ENCODE measurements at places on chromosomes 11 and 22.

DNA sequence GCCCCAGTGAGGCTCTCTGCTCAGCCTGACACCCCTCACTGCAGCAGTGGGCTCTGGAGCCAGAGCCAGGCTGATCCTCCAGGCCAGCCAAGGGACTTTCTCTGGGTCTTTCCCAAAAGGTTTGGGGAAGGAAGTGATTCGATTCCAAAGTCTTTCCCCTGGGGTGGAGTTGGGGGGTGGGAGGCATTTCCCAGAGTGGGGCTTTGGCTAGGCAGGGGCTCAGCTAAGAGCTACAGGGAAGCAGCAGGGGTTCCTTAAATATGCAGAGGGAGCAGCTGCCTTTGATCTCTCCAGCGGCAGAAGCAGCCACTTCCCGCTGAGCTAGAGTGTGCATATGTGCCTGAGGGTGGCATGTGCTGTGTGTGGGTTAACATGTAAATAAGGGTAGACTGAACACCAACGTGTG lies 192.9 kb downstream of the INSC start:
- DNase-seq = no peak

- DNase-seq = no peak
Observed at GRCh38 chr11:45833761-45834160, 13.5 kb upstream of the CRY2 start.

DNA sequence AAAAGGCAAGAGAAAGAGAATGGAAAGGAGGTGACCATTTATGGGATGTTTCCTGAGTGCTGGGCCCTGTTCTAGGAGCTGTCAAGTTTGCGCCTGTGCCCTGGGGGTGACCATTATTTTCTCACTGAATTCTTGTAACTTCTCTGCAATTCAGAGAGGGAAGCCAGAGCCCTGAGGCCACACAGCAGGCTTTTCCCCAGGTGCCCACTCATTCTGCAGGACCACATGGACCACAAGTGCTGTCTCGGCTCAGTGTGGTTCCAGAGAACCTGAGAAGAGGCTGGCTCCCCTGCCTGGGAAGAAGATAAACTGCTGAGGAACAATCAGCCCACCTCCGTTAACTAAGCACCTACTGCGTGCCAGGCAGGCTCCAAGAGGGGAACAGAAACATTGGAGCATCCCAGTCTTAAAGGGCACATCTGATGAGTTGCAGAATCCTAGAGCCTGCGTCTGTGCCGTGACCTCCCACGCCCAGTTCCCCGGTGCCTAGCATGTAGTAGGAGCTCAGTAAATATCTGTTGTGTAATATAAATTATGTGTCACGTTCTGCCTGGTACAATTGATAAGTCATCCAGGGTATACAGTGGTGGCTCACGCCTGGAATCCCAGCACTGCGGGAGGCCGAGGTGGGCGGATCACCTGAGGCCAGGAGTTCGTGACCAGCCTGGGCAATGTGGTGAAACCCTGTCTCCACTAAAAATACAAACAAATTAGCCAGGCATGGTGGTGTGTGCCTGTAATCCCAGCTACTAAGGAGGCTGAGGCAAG lies 31.6 kb upstream of the CRYBB3 start:
- no peak for DNase-seq

- DNase-seq = no peak
Observed at GRCh38 chr11:45267652-45268299, 18.4 kb downstream of the SYT13 start.

DNA sequence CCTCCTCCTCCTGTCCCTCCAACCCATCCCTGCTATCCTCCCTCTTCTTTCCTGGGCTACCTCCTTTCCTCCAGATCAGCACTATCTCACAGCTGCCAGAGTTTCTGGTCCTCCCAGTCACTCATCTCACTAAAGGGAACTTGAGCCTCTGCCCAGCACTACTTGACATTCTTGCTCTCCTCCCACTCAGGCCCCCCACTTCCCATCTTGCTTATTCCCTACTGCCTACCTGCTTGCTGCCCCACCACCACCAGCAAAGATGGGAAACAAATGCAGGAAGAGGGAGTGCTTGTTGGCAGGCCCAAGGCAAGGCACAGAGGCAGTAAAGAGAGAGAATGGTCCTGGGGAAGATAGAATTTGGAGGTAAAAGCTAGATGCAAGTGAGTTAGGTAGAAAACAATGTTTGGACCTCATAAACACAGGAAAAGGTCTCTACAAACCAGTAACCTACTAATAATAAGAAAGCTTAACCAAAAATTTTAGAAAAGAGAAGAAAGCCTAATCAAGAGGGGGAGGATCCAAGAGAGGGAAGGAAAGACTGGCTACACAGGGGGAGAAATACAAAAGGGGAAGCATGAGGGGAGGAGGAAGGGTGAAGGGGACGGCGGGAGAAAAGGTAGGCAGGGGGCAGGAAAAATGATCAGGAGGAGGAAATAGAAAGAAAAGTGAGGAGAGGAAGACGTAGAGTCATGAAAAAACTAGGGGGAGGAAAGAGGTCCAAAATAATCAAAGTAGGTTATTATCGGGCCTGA lies 63.6 kb downstream of the PAK1 start:
- DNase-seq = no peak

GRCh38 chr11:16773981-16774935 lies 35.8 kb downstream of the C11orf58 start:
- no peak for DNase-seq

DNA sequence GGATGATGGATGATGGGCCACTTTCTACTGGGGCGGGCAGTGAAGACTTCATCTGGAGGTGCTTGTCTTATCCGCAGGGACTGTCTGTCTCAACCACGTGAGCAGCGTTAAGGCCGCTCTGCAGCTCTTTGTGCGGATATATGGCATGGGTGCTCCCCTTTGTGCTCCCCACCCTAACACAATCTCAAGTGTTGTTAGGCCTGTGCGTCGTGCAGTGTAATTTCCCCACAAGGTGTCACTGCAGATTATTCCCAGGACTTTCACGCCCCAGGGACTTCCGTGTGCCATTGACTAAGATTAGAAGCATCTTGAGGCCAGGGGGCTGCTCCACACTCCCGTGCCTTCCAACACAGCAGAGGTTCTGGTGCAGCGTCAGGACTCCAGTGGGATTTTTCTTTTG lies 65.3 kb downstream of the TBC1D22A start:
- DNase-seq = no peak

GRCh38 chr22:23130697-23131096 lies 11.1 kb downstream of the RSPH14 start:
- no peak for DNase-seq

GRCh38 chr11:67261640-67261945 lies 4.7 kb upstream of the GRK2 start:
- no peak for DNase-seq

DNA sequence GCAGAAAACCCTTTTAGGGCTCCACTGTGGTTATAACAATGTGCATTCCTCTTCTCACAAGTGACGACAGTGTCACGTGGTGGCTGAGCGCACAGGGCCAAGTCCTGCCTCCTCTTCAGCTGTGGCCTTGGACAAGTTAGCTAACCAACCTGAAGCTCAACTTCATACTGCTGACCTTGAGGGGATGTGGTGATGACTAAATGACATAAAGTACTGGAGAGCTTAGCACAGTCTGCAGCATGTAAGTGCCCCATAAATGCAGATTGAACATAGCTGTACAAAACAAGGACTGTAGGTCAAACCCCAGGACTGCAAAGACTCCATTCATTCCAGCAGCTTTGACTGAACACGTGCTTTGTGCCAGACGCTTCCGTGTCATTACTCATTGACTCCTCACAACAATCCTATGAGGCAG lies 20.1 kb upstream of the MRGPRX2 start:
- DNase-seq = no peak

GRCh38 chr22:41403532-41404318 lies 22.0 kb downstream of the TEF start:
- peak; percentile 64 for DNase-seq

- no peak for DNase-seq
Observed at GRCh38 chr22:31948002-31948401, 3.7 kb downstream of the YWHAH start.

DNA sequence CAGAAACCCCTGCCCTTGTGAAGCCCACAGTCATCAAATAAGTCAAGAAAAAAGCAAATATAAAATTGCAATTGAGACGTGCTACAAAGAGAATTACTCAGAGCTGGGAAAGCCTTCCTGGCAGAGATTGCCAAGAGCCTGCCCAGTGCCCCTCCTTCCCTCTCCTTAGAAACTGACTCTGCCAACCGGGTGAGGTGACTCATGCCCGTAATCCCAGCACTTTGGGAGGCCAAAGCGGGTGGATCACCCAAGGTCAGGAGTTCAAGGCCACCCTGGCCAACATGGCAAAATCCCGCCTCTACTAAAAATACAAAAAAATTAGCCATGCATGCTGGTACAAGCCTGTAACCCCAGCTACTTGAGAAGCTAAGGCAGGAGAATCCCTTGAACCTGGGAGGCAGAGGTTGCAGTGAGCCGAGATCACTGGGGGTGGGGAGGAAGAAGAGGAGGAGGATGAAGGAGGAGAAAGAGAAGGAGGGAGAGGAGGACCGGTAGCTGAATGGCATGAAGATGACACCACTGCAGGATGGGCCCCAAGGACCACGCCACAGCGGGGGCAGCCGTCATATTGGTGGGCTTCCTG lies 76.1 kb upstream of the RTL6 start:
- DNase-seq = peak; percentile 68

DNA sequence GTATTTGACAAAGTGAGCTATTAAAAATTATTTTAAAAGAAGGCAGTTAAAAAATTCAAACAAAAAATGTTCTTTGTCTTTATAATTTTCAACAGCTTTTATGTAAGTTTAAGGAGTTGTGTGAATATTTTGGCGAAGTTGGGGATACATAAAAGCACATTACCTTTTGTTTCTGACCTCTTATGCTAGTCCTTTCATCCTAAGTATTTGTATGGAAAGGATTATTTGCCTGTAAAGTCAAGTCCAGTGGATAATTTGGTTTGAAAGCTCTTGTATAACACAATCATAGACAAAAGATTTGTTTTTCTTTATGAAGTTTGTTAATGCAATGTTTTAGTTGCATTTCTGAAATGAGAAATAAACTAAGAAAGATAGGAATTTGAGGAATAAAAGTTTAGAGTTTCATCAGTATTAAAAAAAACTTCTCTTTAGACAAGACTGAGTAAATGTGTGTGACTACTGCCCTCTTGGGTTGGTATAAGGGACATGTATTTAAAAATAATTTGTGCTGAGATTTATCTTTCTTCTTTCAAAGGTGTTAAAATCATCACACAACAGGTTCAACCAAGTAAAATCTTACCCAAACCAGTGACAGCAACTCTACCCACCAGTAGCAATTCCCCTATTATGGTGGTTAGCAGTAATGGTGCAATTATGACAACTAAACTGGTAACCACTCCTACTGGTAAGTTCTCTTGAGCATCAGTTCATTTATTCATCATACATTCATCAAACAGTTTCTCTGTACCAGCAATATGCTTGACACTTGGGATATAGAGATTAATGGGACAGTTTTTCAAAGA lies 68.2 kb downstream of the EMSY start:
- DNase-seq = no peak

- DNase-seq = no peak
Observed at GRCh38 chr11:122706291-122707088, 51.0 kb downstream of the UBASH3B start.

- DNase-seq = no peak
Observed at GRCh38 chr11:12187399-12187798, 77.0 kb downstream of the MICAL2 start.

- no peak for DNase-seq
Observed at GRCh38 chr11:117908959-117909610, 20.1 kb downstream of the TMPRSS13 start.

- DNase-seq = no peak
Observed at GRCh38 chr11:75570559-75571139, 8.6 kb downstream of the SERPINH1 start.

- DNase-seq = no peak
Observed at GRCh38 chr11:67406969-67407687, 3.2 kb downstream of the TBC1D10C start.

GRCh38 chr11:2570841-2571597 lies 126.2 kb downstream of the KCNQ1 start:
- DNase-seq = no peak

DNA sequence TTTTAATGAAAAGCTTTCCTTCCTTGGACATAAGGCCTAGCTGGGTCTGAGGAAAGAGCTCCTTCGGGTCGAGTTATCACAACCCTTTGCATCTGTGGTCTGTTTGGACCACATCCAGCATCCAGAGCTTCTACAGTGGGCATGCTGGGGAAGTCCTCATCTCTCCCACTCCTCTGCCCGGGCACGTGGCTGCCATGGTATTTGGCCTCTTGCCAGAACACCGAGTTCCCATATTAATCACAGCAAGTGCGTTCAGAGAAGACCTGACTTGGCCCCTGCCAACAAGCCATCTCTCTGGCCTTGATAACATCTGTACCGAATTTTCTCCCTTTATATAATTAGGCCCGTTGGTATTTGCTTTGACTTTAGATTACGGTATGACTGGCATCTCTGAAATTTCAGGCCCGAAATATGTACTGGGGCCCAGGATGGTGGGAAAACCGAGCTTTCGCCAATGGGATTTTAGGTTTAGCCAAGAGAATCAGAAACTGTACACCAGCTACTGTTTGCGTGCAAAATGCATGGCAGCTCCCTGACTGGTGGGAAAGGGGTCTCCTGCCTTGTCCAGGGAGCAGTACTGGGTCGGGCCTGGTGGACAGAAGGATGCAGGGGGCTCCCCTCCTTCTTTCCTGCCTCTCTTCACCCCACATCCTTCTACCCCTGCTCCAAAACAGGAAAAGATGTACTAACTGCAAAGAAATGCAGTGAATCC lies 90.0 kb downstream of the MICAL2 start:
- DNase-seq = peak; percentile 80

GRCh38 chr11:110890995-110891394 lies 178.8 kb upstream of the ARHGAP20 start:
- no peak for DNase-seq

DNA sequence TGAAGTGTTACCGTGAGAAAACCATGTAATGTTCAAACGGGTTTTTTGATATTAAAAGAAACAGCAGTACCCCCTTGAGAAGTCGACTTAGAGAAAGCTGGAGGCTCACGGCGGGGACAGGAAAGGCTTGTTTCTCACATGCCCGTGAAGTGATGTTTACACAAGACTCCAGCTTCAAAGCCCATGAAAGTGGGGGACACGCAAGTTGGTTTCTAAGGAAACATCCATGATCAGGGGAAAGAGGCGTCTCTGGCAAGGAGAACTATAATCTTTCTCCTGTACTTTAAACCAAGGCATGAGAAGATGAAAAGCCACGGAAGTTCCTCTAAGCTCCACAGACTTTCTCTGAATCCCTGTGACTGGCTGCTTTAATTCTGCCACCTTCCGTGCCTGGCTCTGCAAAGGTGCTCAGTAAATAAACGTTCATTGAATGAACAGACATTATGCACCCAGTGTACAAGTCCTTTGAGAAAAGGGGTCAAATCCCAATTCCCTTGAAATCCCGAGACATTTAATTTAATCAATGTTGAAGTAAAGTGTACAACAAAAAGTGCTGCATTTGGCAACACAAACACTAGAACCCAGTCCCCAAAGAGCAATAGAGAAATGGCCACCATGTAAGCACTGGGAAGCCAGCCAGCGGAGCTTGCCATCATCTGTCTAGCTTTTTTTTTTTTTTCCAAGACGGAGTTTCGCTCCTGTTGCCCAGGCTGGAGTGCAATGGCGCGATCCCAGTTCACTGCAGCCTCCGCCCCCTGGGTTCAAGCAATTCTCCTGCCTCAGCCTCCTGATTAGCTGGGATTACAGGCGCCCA lies 58.7 kb downstream of the AHNAK start:
- DNase-seq = no peak

All from amniotic stem cell (primary cell).